BE2C (cell line): ENCODE measurements at places on chromosomes 7 and 10.

GRCh38 chr10:24783504-24783903 is 59.8 kb upstream of the ARHGAP21 start:
- DNase-seq: no peak

- DNase-seq: no peak
Observed at GRCh38 chr10:128723631-128724205, 597.5 kb upstream of the MKI67 start.

DNA sequence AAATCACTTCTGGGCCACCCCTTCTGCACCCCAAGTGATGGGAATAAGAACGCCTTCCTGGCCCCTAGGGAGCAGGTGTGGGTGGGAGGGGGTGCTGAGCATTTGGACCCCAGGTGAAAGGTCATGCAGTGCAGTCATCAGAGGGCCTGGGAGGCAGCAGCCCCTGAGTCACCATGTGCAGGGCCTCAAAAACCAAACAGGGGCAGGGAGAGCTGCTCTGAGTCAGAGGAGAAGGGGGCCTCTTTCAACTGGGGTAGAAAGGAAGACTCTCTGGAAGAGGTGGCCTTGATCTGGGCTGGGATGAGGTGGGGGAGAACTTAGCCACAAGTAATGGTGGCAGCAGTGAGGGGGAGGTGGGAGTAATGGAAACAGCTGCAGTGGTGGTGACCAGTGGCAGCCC is 164.3 kb downstream of the BUB3 start:
- no peak for DNase-seq

GRCh38 chr10:119480667-119481066 is 61.9 kb downstream of the RGS10 start:
- DNase-seq: no peak

- no peak for DNase-seq
Observed at GRCh38 chr7:121730869-121731268, 142.1 kb upstream of the PTPRZ1 start.

DNA sequence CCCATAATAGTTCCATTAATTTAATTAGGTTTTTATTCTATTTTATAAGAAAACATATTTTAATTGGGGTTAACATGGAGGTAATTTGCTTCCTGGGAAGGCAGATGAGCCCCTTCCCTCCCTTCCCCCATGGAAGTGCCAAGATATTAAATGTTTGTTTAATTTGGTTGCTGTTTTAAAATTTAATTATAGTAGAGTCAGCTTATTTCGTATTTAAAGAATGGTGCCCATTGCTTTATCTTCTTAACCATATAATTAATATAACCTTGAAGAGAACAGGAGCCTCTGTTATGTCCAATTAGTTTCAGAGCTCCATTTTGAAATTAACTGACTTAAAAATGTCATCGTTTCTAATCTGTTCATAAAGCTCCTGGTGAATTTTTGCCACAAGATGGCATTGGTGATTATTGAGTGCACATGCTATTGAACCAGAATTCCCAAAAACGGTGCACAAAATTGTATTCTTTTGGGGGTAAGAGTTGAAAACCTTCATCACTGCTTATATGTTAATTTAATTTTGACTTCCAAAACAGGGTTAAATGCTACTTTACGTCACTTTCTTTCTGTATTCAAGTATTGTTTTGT is 26.0 kb downstream of the KLHDC10 start:
- DNase-seq: no peak

DNA sequence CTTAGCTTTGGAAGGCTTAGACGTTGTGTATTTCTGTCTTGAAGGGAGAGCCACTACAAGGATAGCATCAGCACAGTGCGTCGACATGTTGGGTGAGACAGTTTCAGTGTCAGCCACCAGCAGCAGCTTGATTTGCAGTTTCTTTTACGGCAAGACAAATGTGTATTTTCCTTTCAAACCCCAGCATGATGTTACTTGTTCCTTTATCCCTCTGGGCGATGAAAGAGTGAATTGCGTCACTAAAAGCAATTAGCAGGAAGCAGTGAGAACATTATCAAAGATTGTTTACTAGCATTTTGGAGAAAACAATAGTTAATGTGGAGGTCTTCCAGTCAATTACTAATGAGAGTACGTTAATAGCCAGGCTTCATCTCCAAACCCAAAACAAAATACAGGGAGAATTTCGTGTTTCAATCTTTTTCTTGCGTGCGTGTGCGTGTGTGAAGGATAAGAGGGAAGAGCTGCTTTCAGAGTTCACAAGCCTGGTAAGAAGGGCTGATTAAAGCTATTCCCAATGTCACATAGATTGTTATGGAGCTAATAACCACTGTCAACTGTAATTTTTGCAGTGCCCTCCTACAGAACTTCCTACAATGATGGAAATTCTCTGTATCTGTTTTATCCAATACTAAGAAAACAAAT is 157.1 kb upstream of the AOAH start:
- no peak for DNase-seq

DNA sequence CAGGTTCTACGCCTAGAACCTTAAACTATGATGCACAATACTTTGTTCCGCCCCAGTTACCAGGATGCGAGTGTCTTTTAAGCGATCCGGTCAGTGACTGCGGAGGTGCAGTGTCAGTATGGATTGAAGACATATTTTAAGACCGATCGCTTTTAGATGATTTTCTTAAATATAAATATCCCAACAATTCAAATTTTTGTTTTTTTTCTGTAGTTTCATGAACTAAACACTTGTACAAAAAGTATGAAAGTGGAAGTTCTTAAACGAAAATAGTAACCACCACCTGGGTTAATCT is 835 bp downstream of the COMMD3 start:
- no peak for DNase-seq

GRCh38 chr7:16668978-16669377 is 23.0 kb downstream of the BZW2 start:
- DNase-seq: no peak

GRCh38 chr10:133391761-133392518 is 2.0 kb upstream of the MTG1 start:
- no peak for DNase-seq

DNA sequence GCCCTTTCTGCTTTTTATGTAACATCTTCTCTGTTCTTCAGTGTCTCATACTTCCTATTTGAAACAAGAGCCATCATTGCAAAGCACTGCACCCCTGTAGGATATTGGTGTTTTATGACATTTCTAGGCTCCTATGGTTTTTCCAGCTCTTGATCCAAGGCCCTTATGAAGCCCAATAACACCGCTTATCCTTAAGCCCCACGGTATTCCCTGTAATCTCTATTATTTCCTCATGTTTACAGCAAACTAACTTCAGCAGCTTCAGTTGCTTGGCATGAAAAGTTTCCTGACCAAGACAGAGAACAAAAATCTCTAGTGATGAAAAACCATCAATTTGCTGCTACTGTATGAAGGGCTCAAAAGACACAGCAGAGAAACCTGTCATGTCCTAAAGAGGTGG is 34.1 kb upstream of the TES start:
- no peak for DNase-seq

- DNase-seq: peak; percentile 74
Observed at GRCh38 chr7:35185908-35186731, 67.8 kb downstream of the TBX20 start.

DNA sequence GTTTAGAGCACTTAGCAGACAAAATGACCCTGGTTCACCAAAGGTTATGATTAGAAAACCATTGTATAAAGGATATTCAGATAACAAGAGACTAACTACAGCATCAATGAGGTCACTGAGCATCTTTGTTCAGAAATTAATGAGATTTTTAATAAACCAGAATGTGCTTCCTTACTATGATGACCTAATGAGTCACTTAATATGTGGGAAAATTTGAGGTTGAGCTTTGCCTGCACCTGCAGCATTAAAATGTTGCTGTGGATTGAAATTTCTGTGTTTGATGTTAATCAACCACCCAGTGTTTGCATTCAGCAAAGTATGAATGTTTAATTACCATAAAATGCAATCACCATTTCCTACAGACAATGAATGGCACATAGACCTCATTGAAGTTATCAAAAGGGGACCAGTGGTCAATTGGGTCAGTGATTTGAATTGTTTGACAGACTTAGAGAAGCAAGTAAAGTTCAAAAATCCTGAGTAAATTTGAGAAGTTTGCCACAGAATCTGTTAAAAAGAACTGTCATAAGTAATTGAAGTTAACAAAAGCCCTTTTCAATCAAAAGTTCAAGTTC is 45.8 kb downstream of the EXOC6 start:
- DNase-seq: no peak

- DNase-seq: no peak
Observed at GRCh38 chr10:84184517-84184916, 9.8 kb upstream of the CDHR1 start.

- DNase-seq: no peak
Observed at GRCh38 chr10:16547973-16548372, 26.3 kb upstream of the C1QL3 start.

DNA sequence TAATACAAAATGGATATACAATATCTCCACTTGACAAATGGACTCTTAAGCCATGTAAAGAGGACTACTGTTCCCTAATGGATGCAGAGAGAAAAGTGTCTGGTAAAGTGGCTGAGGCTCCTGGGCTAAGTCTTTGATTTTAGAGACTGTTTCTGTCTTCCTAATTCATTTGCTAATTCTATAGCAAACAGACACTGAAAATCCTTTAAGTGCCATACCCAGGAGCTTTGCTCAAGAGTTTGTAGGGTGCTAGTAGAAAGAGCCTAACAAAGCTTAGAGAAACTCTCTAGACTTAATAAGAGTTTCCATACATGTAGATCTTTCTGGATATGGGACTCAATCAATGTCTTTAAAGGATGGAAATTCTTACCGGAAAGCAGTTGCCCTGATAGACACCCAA is 16.7 kb downstream of the CEP55 start:
- no peak for DNase-seq

- no peak for DNase-seq
Observed at GRCh38 chr10:90458054-90458453, 399.8 kb downstream of the HTR7 start.

- DNase-seq: peak; percentile 33
Observed at GRCh38 chr10:29634764-29635625, at the start of gene SVIL. SVIL (minus strand) TSS chr10:29634971; CDS start chr10:29555058, 79,913 bp downstream.

DNA sequence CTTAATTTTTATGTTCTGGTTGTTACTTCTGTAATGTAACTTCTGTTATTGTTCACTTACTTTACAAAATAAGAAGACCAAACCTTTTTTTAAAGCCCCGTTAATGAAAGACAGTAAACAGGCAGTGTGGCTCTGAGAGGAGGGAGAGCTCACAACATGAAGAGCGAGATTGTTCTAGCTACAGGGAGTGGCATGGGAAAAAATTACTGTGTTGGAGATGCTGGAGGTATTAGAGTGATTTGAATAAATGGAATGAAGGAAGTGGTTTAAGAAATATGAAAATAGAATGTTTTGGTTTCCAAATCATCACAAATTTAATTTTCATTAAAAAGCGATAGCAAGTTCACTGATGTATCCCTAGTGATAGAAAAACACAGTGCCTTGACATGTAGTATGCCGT is 31.8 kb downstream of the REEP3 start:
- DNase-seq: no peak

DNA sequence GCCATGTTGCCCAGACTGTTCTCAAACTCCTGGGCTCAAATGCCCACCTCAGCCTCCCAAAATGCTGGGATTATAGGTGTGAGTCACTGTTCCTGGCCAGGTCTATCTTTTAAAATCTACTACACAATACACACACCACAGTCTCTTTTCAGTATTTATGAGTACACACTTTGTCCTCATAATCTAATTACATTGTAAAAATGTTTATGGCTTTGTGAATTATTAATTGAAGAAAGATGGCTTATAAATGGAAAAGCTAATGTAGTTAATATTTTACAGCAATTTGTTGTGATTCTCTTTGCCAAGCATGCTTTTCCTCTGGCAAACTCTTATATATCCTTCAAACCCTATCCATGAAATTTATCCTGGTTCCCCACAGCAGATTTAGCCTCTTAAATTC is 22.0 kb downstream of the LAMB4 start:
- DNase-seq: no peak

GRCh38 chr7:123846217-123846891 is 1.4 kb downstream of the HYAL4 start:
- DNase-seq: no peak

- no peak for DNase-seq
Observed at GRCh38 chr7:123184271-123184670, 15.5 kb downstream of the SLC13A1 start.

DNA sequence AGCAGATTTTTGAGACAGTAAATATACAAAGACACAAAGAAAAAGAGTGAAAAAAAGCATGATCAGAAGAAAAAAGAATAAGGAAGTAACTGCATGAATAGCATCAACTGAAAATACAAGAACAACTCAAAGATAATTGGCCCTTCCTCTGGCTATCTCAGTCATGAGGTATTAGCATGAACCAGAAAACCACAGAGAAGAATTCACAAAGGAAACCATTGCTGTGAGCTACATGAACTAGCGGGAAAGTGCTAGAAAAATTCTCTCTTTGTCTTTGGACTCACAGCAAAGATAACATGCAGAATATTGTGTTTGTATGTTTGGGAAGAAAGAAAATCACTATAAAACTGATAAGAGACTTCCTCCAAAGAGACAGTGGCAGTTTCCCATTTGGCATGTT is 82.9 kb downstream of the SORCS1 start:
- no peak for DNase-seq

GRCh38 chr10:65805993-65806392 is 1119.8 kb upstream of the LRRTM3 start:
- no peak for DNase-seq

GRCh38 chr7:35776686-35777085 is 24.2 kb upstream of the SEPTIN7 start:
- no peak for DNase-seq

GRCh38 chr7:25369786-25370185 is 141.5 kb upstream of the NPVF start:
- no peak for DNase-seq

- DNase-seq: no peak
Observed at GRCh38 chr10:132837905-132838304, 52.0 kb upstream of the NKX6-2 start.

- no peak for DNase-seq
Observed at GRCh38 chr10:49364051-49364450, 31.8 kb downstream of the DRGX start.

DNA sequence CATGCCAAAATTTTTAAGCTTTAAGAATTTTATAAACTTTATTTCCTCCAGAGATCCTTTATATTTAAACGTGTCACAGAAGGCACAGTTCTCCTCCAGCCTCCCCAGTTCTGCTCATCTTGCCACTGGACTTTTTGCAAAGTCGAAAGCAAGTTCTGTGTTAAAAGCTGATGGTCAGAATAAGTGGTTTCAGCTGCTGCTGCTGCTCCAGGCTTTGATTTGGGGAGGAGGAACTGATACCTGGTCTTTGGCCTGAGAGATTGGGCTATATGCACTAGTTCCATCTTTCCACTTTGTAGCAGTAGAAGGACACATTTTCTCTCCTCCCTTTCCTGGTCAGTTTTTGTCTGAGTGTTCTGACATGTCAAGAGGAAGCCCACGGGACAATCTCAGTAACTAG is 435.9 kb upstream of the PHF14 start:
- DNase-seq: no peak

GRCh38 chr7:149423449-149424110 is 37.3 kb downstream of the ZNF777 start:
- DNase-seq: no peak

DNA sequence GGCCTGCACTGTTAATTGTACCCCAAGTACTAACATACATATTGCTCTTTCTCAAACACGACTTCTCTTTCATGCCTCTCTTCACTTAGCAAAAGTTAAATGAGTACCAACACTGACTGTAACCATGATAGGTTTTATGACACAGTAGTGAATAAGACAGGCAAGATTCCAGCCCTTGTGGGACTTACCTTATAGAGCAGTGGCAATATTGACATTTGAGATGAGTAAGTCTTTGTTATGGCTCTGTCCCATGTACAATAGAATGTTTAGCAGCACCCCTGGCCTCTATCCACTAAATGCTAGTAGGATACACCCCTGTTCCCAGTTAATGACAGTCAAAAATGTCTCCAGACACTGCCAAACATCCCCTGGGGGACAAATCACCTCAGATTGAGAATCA is 11.9 kb upstream of the COL1A2 start:
- DNase-seq: no peak

- no peak for DNase-seq
Observed at GRCh38 chr10:44173608-44173894, 211.3 kb downstream of the CXCL12 start.
